A673 (cell line): ENCODE measurements at places on chromosomes 5 and 9.

- DNase-seq, result no peak
Observed at GRCh38 chr9:77021922-77022782, 2.7 kb downstream of the FOXB2 start.

DNA sequence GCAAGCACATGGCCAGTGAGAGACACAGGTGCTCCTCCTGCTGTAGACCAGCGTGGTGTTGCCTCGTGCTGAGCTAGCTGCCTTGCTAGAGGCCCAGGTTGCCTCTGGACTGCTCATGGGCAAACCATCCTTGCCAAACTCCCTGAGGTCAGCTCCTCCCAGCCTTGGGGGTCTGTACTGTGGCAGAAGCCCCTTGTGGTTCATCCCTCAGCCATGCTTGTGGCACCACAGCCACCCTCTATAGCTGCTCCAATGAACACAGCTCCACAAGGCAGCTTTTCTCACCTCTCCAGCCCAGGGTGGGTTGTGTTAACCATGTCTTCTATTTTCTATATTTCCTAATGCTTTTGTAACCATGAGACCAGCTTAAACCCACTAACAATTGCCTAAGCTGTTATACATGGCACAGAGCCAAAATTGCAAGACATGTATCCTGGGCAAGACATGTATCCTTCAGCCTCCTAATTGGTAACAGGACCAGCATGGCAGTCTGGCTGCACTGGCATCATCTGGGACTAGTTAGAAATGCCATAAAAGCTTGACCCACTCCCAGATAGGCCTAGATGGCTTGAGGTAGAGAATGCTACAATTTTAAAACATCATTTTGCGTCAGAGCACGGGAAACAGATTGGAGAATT lies 183.1 kb upstream of the S1PR3 start:
- DNase-seq, result peak; percentile 83

DNA sequence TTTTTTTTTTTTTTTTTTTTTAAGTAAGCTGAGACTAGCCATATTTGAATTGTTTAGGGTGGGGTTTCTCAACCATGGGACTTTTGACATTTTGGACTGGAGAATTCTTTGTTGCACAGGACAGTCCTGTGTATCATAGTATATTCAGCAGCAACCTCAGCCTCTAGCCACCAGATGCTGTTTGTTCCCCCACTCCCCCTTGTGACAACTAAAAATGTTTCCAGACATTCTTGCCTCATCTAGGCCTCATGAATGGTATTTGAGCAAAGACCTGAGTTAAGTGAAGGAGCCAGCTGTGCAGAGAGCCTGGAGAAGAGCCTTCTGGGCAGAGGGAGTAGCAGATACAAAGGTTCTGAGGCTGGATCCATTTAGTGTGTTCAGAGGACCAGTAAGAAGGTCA lies 155.9 kb downstream of the SGCD start:
- no peak for DNase-seq

DNA sequence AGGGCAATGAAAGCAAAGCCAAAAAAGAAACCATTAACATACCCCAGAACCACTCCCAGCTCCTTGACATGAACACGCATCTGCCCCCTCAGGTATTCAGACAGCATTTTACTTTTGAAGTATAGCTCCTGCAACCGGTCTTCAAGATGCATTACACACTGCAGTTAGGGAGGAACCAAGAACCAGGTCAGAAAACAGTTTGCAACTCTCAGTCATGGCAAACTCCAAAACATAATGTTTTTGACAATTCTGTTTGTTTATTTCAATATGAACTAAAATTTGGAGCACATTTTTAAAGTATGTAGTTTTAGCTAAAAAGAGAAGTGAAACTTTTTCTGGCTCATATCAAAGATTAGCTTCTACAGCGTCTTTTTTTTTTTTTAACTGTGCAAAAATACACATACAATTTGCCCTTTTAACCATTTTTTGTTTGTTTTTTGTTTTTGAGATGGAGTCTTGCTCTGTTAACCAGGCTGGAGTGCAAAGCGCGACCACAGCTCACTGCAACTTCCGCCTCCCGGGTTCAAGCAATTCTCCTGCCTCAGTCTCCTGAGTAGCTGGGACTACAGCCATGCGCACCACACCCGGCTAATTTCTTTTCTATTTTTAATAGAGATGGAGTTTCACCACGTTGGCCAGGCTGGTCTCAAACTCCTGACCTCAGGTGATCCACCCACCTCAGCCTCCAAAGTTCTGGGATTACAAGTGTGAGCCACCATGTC lies 12.2 kb upstream of the RAPGEF6 start:
- DNase-seq, result no peak

DNA sequence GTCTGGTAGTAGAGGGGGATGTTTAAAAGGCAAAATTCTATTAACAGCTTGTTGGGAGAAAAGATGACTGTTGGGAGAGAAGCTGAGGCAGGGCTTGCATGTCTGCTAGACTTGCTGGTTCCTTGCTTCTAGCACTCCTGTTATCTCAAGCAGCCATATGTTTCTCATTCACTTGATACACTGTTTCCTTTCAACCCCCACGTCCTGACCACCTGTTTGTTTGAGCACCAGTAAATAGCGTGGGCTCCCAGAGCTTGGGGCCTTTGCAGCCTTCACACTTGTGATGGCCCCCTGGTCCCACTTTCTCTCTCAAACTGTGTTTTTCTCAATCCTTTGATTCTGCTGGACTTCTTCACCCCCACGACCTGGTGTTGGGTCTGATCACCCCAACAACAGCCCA lies 111.7 kb upstream of the TMEM161B start:
- DNase-seq, result no peak

DNA sequence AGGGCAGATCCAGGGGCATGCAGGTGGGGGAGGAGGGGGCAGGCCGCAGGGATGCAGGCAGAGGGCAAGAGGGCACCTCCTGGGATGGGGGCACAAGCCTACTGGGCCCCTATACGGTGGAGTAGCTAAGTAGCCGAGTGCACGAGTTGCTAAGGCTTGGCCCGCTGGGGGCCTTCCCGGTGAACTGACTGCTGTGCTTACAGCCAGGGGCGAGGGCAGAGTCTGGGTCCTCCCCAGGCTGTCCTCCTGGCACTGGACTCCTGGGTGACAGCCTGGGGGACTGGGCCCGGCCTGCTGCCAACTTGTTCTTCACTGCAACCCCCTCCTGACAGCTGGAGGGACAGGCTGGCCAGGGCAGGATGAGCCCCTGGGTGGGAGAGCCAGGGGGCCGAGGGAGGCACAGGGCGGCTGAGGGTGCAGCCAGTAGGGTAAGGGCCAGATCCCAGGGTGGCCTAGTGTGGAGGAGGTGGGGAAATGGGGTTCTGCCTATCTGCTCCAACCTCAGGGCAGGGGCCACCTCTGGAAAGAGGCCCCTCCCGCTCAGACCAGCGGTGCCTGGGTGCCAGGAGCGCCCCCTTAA lies 1.7 kb upstream of the EGFL7 start:
- DNase-seq, result no peak

- no peak for DNase-seq
Observed at GRCh38 chr5:53183880-53184279, 74.3 kb upstream of the MOCS2 start.

GRCh38 chr5:135930029-135930948 lies 24.5 kb downstream of the LECT2 start:
- DNase-seq, result peak; percentile 22

- DNase-seq, result no peak
Observed at GRCh38 chr5:5409151-5409810, 13.2 kb upstream of the ICE1 start.

DNA sequence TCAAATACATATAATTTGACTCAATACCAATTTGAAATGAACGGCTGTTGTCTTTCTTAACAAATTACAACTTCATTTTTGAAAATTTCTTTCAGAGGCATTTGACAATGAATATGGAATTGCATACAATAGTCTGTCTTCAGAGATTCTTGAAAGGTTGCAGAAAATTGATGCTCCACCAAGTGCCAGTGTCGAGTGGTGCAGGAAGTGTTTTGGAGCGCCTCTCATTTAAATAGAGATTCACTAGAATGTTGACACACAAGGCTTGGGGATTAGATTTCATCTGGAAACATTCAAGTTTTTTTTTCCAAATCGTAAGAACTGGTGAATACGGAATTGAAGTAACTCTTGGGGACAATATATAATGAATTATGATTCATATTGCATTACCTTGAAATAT lies 8.1 kb downstream of the RPS6 start:
- DNase-seq, result peak; percentile 37

GRCh38 chr5:170639221-170639925 lies 135.6 kb downstream of the KCNIP1 start:
- DNase-seq, result no peak

DNA sequence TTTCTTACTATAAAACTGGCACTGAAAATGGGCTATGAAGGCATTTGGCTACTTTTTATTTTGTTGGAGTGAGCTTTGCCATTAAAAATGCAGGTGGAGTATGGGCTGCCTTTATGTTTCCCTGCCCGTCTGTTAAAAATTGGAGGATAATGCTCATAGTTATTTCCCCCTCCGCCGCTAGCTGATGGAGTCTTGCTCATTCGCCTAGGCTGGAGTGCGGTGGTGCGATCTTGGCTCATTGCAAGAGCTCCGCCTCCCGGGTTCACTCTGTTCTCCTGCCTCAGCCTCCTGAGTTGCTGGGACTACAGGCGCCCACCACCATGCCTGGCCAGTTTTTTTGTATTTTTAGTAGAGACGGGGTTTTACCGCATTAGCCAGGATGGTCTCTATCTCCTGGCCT lies 8.6 kb downstream of the G3BP1 start:
- DNase-seq, result no peak

- DNase-seq, result no peak
Observed at GRCh38 chr5:172313915-172314314, 30.4 kb upstream of the UBTD2 start.

GRCh38 chr9:95808011-95808410 lies 67.5 kb upstream of the ERCC6L2 start:
- DNase-seq, result peak; percentile 62

- no peak for DNase-seq
Observed at GRCh38 chr5:144778561-144778960, 607.9 kb downstream of the KCTD16 start.

DNA sequence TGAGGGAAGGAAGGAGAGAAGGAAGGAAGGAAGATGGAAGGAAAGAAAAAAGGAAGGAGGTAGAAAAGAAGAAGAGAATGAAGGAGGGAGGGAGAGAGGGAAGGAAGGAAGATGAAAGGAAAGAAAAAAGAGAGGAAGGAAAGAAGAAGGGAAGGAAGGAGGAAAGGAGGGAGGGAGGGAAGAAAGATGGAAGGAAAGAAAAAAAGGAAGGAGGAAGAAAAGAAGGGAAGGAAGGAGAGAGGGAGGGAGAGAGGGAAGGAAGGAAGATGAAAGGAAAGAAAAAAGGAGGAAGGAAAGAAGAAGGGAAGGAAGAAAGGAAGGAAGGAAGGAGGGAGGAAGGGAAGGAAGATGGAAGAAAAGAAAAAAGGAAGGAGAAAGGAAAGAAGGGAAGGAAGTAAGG lies 184.4 kb upstream of the TRIM32 start:
- no peak for DNase-seq
